ENCODE measurements at places on chromosomes 4 and X. TPM values are rescaled to one million over a fixed set of nuclear protein-coding genes. Genes with fewer than 3 reads are reported as not detected.

HDAC6 gene
- 33.7 TPM for total RNA-seq

UCP1 gene
- not detected for total RNA-seq

SLC25A14 gene
- total RNA-seq, result 6.0 TPM

NALF2 gene
- 4.4 TPM for total RNA-seq

TMEM175 gene
- 22.7 TPM for total RNA-seq

ATG4A gene
- total RNA-seq, result 19.2 TPM

TLR7 gene
- total RNA-seq, result 0.92 TPM

KCNIP4 gene
- total RNA-seq, result not detected

GRCh38 chr4:174318829-174319764 is 35.4 kb downstream of the CEP44 start:
- DNase-seq, result no peak

GRCh38 chr4:151315212-151315886 is 10.1 kb downstream of the SH3D19 start:
- no peak for DNase-seq

GRCh38 chr4:155837203-155837796 is 28.8 kb downstream of the ASIC5 start:
- no peak for DNase-seq

GRCh38 chr4:6272863-6273660 is 3.4 kb downstream of the WFS1 start:
- DNase-seq, result no peak

GRCh38 chr4:54661169-54661568 is 3.4 kb downstream of the KIT start:
- DNase-seq, result no peak

DNA sequence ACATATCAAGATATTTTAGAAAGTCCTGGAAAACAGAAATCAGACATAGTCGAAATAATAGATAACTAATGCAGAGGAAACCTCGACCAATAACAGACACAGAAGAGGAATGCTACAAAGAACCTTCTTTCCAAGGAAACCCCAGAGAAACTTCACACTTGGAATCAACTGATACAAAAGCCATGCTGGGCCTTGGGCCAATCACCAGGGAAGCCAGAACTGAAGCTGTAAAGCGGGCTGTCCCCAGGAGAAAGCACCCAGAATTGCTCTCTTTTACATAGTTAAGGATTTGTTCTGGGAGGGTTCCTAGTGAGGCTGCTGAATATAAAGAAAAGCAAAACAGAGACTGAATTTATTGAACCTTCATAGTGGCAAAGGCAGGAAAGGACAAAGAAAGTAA is 100.5 kb downstream of the PRDM5 start:
- DNase-seq, result no peak

GRCh38 chrX:53305219-53305995 is 24.0 kb upstream of the IQSEC2 start:
- no peak for DNase-seq

DNA sequence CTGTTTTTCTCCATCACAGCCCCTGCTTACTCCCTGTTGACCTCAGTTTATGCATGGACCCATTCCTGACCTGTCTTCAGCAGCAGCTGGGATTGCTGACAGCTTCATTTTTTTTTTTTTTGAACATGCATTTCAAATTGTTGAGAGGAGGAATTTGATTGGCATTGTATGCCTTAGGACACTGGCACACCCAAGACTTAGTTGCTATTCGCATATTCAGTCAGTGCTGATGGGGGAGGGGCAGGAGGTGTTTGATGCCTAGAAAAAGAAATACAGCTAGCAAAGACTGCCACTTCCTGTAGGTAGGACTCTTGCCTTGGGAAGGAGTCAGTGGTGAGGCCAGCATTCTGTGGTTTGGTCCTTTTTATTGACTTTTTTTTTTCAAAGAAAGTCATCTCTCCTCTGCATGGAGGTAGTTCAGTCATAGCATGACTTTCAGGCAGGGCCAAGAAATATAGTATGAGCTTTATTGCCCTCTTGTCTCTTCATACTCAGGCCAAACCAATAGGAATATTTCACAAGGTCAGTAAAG is 33.6 kb upstream of the XK start:
- no peak for DNase-seq

GRCh38 chrX:2654436-2655340 is 36.4 kb upstream of the CD99 start:
- DNase-seq, result no peak

- no peak for DNase-seq
Measured at GRCh38 chr4:179097741-179098140, 1655.5 kb upstream of the AGA start.

- no peak for DNase-seq
Measured at GRCh38 chrX:11750694-11751093, 7.3 kb upstream of the MSL3 start.

GRCh38 chr4:81031796-81032551 is 1.5 kb downstream of the BMP3 start:
- DNase-seq, result no peak

DNA sequence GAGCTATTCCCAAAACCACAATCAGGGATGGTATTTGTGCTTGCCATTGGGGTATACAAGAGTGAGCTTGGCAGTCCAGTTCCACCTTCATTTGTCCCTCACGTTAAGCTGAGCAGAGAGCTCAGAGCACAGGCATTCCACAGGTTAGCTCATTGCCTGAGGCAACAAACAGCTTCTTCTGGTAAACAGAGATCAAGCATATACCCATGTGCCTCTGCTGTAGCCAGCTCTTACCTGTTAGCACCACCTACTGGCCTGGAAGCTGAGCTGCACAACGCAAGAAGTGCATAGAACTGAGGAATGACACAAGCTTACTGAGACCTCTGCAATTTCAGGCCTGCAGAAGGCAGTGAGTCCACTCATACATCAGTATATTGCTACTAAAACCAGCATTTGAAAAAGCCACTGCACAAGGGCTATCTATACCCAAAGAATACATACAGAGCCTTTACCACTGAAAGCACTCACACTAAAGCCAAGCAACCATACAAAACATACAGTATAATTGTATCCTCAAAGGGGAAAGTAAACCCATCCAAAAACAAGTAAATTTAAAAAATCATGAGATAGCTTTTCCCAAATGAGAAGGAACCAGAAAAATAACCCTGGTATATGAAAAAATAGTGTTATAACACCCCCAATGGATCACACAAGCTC is 258.3 kb upstream of the GABRA2 start:
- no peak for DNase-seq

DNA sequence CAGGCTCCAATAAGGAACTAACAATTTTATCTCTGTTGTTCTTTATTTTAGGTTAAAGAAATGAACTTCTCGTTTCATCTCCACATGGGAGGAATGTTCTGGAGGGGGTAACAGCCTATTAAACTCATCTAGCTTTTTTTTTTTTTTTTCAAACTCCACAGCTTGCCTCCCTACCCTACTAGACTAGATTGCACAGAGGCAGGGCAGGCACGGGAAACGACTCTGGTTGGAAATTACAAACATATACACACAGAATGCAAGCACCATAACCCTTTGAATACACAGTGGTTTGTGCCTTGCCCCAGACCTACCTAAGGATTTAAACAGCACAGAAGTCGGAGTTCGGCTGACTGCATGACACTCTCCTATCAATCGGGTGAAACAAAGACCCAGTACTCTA is 2.7 kb downstream of the MECP2 start:
- DNase-seq, result no peak

DNA sequence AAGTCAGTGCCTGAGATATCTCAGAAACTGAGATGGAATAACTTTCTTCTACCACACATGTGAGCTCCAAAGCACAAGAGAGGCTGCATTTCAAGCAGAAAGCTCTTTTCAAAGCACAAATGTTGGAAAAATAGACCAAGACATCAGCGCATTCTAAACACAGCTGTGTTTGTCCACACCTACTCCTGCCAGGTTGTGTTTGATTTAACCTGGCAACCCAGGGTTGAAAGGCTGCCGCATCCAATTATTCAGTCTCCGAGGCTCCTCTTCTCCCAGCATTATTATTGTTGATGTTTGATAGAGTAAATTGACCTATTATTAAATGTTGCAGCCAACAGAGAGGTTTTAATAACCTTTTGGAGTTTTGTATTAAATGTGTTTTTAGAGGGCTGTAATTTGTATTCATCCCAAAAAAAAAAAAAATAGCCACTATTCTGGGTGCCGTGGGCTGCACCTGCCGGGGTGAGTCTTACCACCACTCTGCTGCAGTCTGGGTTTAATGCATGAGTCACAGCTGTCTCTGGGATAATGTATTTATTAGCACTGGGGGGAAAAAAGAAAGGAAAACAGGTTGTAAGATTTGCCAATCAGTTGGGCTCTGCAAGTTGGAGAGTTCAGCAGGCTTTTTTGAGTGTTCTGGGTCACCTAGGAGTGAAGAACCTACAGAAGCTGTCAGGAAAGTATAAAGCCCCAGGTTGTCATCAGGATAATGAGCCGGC is 105.2 kb upstream of the NOCT start:
- no peak for DNase-seq

GRCh38 chr4:54440394-54441136 is 211.5 kb downstream of the PDGFRA start:
- no peak for DNase-seq

DNA sequence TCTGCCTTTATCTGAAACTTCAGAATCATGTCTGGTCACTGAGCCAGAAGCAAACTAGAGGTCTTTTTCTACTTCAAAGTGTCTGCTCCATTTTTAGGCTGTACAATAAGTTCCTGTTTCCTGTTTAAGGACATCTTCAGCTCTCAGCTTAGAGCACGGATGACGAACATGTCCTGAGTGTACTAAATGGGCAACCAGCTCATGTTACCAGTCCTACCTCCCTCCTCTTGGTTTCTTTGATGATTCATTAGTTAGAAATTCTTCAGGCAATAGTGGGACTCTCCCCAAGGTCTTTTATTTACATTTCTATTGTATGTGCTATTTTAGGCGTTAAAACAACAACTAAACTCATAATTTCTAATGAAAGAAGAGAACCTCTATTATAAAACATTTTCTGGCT is 58.0 kb downstream of the ENPEP start:
- DNase-seq, result no peak

DNA sequence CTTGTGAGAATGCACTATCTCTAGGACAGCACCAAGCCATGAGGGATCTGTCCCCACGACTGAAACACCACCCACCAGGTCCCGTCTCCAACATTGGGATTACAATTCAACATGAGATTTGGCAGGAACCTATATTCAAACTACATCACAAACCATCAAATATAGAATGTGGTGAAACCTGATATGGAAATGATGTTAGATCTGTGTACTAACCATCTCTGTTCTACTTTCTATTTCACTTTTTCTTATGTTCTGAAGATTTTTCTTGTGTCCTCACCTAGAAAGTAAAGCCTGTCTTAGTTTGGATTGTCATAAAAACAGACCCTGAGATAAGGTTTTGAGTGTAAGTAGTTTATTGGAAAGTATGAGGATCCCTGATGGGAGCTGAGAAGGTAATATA is 37.8 kb upstream of the TACR3 start:
- no peak for DNase-seq

- DNase-seq, result no peak
Measured at GRCh38 chr4:116724249-116724648, 361.1 kb downstream of the TRAM1L1 start.

- DNase-seq, result no peak
Measured at GRCh38 chrX:41946989-41947612, 23.7 kb upstream of the CASK start.

- DNase-seq, result no peak
Measured at GRCh38 chr4:25013756-25014661, 16.7 kb downstream of the LGI2 start.

DNA sequence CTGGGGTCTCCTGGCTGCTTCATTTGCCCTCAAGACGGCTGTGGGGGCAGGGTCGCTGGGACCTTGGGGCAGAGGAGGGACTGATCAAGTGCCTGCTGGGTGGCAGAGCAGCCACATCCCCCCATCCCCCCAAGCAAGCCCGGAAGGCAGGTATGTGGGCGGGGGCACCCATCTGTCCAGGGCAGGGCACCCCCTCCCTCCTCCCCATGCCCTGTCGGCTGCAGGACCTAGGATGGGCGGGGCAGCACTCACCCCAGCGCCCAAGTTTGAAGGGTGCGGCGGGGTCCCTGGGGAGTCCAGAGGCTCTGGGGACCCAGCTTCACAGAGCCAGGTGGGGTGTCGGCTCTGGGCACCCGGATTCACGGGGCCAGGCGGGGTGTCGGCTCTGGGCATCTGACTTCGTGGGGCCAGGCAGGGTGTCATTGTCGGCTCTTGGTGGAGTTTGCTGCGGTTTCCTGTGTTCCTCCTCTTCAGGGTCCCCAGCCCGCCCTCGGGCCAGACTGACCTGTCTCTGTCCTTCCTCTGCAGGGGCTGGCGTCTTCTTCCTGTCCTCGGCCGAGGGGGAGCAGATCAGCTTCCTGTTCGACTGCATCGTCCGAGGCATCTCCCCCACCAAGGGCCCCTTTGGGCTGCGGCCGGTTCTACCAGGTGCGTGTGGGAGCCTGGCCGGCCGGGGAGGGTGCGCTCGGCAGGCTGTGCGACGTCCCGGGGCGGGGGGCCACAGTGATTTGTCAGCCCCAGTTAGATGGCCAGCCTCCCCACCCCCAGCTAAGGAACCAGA is 22.1 kb downstream of the DOK7 start:
- no peak for DNase-seq

DNA sequence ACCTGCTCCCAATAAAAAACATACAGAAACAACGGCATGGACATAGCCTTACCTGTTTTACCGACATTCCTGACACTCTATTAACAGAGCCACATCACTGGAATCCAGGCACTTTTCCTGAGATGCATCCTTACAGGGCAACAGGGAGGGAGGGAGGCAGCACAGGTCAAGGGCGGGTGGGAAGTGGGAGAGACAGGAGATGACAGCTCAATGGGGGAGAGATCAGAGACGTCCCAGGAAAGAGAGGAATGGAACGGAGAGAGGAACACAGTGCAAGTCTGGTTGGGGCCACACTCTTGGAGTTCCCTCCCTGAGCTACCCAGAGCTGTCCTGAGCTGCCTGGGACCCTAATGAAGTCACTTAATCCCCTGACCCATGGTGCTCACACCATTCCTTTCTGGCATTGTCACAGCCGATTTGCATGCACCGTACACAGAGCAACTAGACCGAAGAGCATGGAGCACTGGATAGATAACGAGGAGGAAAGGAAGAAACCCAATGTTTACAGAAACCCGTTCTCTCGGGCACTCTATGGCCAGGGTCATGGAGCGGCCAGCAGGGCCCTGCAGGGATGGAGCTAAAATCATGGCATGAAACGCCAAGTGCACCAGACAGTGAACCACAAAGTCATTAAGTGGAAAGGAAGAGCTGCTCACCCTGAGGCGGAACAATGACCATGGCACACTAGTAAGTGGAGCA is 93.1 kb downstream of the NSUN7 start:
- peak; percentile 20 for DNase-seq

All from cardiac septum (tissue), 1 donor.